ENCODE measurements at places on chromosomes 1 and 21.
A peak's percentile ranks its signal among the peaks of the same experiment; 100 is the strongest.

GRCh38 chr1:6351480-6352137 is 42.0 kb downstream of the ACOT7 start:
- H3K27me3 ChIP-seq, result no peaks in the 10 kb centered on the region
- no peak for ATAC-seq
- H3K4me1 ChIP-seq, result peaks cover 9% of the 10 kb centered on the region

GRCh38 chr1:3611170-3612019 is at the start of gene MEGF6:
Gene MEGF6 (minus strand): TSS chr1:3611508. CDS start chr1:3611268, 240 bp downstream.
- ATAC-seq, result peak; percentile 66
- H3K27me3 ChIP-seq, result peaks cover 8% of the 10 kb centered on the region
- no peaks in the 10 kb centered on the region for H3K36me3 ChIP-seq
- peak within 1 kb of the TSS; percentile 48 for H3K4me3 ChIP-seq

DNA sequence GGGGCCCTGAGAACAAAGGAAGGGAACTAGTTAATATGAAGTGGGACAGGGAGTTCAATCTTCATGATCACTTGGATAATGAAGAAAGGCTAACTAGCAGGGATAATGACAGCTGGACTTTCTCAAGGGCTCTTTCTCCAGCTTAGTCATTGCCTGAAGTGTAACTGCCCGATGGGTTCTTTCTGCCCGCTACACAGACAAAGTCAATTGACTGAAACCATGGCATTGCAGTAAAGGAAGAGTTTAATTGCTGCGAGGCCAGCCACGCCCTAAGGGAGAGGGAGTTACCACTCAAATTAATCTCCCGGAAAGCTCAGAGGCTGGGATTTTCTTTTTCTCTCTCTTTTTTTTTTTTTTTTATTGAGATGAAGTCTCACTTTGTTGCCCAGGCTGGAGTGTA is 16.6 kb upstream of the SLC2A5 start:
- no peak overlapping the region for H3K27ac ChIP-seq
- no peak overlapping the region for H3K4me3 ChIP-seq
- H3K4me1 ChIP-seq, result no peaks in the 10 kb centered on the region

DNA sequence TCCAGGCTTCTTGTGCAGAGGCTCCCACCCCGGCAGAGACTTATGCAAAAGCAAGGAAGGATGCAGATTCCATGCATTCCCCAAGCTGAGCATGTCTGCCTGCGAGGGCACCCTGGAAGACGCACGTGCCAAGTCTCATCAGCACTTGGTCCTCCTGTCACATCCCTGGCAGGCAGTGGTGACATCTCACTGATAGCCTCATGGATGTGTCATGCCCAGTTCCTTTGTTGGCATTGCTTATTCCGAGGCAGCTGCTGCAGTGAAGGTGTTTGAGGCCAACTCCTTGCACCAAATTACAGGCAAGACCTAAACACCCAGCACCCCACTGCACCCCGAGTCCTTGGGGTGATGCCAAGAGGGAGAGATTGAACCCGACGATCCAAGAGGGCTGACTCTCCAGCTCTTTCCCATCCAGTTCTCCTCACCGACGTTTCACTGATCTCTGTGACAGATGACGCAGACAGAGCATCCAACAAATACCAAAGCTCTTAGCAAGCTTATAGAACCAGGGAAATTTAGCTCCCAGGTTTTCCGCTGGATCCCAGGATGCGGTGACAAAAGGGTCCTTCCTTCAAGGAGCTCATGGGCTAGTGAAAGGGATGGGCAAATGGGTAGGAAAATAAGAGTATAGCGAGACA is 611.1 kb downstream of the AJAP1 start:
- no peak for ATAC-seq
- no peak overlapping the region for H3K27ac ChIP-seq
- peaks cover 16% of the 10 kb centered on the region for H3K27me3 ChIP-seq
- H3K4me3 ChIP-seq, result no peak overlapping the region
- H3K4me1 ChIP-seq, result no peaks in the 10 kb centered on the region

GRCh38 chr1:93567255-93567918 is 114.2 kb downstream of the BCAR3 start:
- no peak overlapping the region for H3K27ac ChIP-seq
- no peaks in the 10 kb centered on the region for H3K27me3 ChIP-seq
- no peaks in the 10 kb centered on the region for H3K36me3 ChIP-seq
- no peak overlapping the region for H3K4me3 ChIP-seq
- no peaks in the 10 kb centered on the region for H3K4me1 ChIP-seq

- ATAC-seq, result no peak
- no peak overlapping the region for H3K27ac ChIP-seq
- H3K4me3 ChIP-seq, result no peak overlapping the region
Measured at GRCh38 chr1:22714455-22714854, 3.8 kb downstream of the EPHB2 start.

DNA sequence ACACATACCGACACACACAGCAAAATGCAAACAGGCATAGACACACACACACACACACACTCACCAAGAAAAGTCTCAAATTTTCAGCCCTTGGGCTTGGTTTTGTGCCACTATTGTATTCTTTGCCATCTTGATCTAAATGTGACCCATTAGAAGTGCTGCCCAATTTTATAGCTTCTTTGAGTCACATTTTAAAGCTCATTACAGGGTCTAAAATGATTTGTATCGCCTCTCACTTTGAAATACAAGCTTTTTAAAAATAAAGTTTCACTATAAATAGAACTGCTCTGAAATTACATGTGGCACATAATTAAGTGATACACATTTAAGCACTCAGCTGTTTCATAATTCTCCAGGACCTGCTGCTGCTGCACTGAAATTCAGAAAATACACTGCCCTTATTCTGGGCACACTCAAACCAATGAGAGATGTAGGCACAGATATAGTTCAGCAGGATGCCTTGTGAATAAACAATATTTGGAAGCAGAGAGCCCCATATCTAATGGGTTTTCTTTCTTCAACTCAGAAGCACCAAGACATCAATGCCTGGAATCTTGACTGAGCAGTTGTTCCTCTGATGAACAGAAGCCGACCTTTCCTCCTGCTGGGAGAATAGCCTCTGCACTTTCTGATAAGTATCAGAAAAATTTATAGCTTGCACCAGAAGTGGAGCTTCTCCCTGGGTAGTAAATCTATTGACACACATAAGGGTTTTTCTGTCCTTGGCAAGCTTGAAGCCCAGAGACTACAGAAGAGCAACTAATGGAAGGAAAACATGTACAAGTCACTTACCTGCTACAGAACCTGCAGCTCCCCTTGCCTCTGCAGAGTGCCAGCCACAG is 37.0 kb upstream of the PLPPR4 start:
- no peaks in the 10 kb centered on the region for H3K4me1 ChIP-seq
- H3K4me3 ChIP-seq, result no peak overlapping the region
- no peak for ATAC-seq
- no peaks in the 10 kb centered on the region for H3K36me3 ChIP-seq

DNA sequence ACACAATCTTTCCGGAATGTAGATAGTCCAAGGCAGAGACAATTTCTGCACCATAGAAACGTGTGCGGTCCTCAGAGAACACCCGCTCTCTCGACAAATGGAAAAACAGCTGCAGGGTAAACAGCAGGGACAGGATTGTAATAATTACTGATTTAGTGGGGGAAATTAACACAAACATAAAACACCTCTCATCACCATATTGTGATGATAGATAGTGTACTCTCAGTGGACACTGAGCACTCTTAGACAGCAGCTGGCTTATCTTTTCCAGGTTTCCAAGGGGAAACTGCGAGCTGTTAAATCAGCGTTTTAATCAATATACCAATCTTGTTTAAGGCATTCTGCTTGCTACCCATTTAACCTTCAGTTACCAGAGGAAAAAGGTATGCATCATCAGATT is 277.1 kb downstream of the AKT3 start:
- H3K36me3 ChIP-seq, result peaks cover 73% of the 10 kb centered on the region
- ATAC-seq, result no peak
- H3K4me1 ChIP-seq, result no peaks in the 10 kb centered on the region
- no peak overlapping the region for H3K27ac ChIP-seq
